ENCODE measurements at places on chromosomes 6 and 20.

DNA sequence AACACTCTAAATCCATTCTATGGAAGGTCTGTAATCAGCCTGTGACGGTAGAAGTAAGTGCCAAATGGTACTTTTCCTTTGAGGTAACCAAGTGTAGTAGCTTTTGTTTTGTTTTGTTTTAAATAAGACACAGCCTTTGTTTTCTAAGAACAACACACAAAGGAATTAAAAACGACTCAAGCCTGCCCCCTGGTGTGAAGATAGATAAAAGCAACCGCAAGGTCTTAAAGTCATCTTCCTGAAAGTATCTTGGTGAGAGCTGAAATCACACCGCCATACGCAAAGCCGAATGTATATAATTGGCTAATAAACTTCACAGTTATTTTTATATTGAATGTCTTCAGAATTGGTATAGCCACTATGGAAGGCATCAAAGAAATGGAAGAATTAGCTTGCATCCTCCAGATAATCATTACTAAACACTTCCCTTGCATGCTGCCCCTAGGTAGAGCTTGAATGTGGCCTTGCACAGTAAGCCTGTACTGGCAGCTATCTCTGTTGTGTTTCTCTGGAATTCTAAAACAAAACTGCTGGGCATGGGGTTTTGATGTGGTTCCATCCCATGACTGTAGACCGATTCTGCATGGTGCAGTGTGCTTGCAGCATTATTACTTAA is 95.6 kb downstream of the LAMP5 start:
- peak; percentile 7 for DNase-seq

DNA sequence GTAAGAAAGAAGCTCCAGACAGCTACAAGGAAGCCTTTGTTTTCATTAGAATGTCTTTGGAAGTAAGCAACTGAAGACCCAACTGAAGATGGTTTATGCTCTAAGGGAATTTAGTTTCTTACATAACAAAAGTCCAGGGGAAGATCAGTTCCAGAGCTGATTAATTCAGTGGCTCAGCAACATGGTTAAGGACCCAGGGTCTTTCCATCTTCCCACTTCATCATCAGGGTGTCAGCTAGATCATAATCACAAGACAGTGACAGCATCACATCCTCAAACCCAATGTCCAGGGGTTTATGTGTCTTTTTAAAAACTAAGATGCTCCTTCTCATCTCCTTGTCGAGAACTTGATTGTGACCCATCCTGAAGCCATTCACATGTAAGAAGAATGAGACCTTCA is 119.7 kb upstream of the PRDM1 start:
- no peak for DNase-seq

DNA sequence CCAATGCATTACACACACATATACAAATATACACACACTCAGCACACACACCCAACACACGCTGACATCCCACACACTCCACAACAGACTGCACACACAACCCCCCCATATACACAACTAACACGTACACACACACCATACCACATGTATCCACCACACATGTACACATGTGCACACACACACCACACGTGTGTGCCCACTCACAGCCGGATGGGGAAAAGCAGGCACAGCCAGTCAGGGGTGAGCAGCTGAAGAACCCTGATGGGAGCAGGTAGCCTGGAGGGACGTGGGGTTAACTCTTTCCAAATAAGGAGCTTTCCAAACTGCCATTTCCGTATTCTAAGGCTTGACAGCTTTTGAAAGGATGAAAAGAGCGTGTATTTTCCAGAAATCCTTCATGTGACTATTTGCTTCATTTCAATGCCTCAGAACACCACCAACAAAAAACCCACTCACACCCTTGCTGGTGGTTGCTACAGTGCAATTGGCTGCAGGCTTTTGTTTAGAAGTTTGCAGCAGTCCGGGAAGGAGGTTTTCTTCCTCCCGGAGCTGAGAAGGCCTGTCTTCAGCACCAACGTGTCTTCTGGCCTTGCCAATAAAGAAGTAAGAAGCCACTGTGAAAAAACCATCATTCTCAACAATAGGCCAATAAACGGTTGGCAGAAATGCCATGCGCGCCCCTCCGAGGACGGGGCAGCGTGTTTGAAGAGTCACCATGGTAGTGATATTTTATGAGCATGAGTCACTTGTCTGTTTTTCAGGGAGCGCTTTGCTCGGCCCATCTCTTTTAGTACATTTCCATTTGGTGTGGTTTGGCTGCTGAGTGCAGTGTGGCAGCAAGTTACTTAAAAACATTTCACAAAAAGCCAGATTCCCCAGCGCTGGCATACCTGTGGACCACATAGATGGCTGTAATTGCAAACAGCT is 131.3 kb upstream of the GMDS start:
- no peak for DNase-seq

- DNase-seq: no peak
These were observed 64.1 kb downstream of the KIZ start for GRCh38 chr20:21189761-21190523.

DNA sequence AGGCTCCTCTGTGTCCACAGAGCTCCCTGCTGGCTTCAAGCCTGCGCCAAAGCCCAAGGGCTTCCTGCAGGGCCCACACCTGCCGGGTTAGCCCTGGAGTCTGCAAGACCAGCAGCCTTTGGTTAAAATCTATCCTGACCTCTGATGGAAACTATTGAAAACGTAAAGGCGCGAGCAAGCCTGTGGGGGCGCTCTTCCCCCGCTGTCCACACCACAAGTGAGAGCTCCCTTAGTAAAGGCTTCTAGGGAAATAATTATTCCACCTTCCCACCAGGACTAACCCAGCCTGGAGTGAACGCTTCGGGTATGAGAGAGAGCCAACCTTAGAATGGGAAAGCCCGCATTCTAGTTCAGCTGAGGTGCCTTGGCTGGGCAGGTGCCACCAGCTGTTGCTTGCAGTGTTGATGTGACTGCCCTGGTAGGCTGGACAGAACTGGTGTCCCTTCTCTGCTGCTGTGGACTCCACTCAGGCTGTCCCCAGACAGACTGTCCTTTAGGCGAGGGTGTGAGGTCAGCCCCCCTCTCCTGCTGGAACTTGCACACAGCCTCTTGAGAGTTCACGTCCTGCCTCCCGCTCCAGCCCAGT is 68.7 kb downstream of the SYTL3 start:
- DNase-seq: no peak

GRCh38 chr20:64137598-64138031 is 26.6 kb upstream of the MYT1 start:
- DNase-seq: no peak

DNA sequence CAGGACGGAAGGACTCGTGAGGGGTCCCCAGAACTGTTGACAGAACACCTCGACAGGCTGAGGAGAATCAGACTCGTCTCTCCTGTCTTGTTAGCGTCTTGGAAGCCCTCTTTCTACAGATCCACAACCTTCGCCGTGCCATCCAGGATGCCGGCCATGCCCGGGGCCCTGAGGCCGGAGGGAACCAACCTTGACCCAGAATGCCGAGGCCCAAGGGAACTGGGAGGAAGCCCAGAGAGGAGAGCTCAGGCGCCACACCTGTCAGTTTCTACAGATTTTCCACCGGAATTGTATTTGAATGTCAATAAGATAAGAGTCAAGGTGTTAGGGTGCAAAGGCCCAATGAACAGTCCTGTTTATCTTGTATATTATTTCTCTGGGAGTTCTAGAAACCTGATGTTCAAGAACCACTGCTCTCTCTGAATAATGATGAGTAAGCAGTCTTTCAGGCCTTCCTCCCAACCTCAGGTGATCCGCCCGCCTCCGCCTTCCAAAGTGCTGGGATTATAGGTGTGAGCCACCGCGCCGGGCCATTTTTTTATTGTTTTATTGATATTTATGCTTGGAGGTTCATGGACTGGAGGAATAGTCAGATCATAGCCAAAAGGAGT is 799 bp upstream of the ME1 start:
- DNase-seq: no peak

GRCh38 chr6:66307490-66307889 is 600.5 kb upstream of the EYS start:
- DNase-seq: no peak

DNA sequence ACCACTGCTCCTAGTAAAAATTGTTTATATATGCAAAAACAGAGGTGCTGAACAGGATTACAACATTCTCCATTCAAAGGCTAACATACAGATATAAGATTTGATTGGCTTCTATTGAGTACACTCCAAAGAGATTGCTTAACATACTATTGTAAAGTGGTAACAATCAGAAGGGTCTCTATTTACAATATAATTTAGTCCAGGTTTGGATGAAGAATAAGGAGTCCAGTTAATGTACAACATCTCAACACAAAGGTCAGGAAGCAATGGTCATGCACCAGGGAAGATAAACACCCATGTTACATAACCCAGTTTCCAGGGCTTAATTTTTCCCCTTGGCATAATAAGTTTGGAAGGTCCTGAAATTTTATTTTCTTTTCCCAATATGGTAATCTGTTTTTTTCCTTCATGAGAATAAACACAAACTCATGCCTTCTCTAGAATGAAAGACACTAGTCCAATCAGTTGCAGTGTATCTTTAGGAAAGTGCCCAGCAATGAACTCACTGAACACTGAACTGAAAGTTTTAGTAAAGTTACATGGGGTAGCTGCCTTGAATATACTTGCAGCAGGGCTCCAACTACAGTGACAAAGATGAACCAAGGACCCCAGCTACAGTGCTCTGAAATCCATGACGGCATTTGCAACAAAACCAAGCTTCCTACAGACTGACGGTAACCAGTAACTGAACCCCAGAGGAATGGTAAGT is 255.3 kb upstream of the GJE1 start:
- no peak for DNase-seq

DNA sequence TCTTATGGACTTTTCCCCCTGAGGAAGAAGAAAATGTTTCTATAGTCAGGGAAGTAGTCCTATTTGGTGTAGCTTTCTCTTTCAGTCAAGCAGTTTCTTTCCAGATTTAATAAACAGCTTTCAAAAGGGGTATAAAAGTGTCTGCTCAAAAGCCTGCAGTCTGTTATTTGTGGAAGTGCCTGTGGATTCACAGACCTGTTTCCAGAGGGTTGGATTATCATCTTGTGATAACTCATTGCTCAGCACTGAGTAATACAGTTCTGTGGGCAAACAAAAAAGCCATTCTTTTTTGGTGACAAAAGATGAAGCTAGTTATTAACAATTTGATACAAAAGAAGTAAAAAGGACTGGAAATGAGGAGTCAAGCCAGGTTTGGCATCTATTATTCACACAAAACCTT is 358.2 kb upstream of the ID4 start:
- no peak for DNase-seq

- DNase-seq: no peak
These were observed 9.4 kb downstream of the RING1 start for GRCh38 chr6:33217681-33218080.

DNA sequence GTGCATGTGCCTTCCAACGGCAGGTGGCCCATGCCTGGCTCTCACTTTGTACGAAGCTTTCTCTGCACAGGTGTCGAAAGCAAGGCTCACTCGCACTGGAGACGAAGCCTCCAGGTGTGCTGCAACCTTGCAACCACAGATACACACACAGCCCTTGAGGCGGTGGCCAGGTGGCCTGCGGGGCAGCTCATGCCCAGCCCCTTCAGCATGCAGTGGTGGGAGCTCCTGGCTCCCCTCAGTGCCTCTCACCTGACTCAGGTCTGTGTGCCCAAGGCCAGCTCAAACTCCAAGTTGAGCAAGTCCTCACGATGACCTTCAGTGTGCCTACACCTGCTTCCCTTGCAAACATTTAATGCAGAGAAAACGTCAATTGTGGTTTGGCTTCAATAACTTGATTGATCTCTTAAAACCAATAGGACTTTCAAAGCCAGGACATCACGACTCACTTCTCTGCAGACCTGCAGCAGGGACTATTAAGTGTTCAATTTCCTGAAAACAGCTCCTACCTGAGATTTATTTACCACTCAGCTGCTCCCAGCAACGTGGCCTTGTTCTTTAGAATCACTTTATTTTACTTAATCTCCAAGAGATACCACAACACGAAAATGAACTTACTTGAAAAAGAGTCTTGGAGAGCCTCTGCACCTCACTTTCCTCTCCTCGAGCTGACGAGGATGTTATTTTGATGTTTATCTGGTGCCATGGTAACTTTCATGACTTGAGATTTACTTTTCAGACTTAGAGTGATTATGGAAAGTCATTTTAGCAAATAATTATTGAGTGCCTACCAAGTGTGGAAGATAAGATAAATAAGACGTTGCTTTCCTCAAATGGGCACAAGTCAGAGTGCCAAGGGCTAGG is 86.3 kb downstream of the SLC22A23 start:
- no peak for DNase-seq

- DNase-seq: no peak
These were observed at the start of gene ZNF311 for GRCh38 chr6:29005183-29005885. Gene ZNF311, minus strand, starts transcription at chr6:29005315. Its CDS starts 1,361 bp downstream, at chr6:29003954.

DNA sequence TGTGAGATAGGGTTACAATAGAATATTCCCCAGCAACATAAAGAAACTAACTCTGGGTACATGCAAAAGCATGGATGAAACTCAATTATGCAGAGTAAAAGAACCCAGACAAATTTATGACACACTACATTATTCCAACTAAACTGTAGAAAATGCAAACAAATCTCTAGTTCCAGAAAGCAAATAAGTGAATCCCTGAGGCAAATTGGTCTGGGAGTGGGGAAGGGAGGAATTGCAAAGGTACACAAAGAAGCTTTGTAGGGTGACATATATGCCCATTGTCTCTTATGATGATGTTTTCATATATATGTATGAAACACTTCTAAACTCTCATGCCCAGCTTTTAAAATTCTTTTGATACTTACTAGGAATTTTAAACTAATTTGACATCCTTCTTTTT is 266.0 kb downstream of the CDKAL1 start:
- DNase-seq: no peak

- peak; percentile 60 for DNase-seq
These were observed 1.1 kb upstream of the MRGBP start for GRCh38 chr20:62795023-62795761.

- no peak for DNase-seq
These were observed 348.9 kb upstream of the MARCKS start for GRCh38 chr6:113508249-113508648.

GRCh38 chr20:20483328-20483727 is 115.4 kb downstream of the INSM1 start:
- no peak for DNase-seq

GRCh38 chr20:33301192-33301930 is 18.3 kb downstream of the BPIFB1 start:
- no peak for DNase-seq

- DNase-seq: no peak
These were observed 769.5 kb downstream of the TBC1D32 start for GRCh38 chr6:120564779-120565178.

- no peak for DNase-seq
These were observed 593.1 kb upstream of the GJE1 start for GRCh38 chr6:141539617-141540016.
